Left ventricle myocardium inferior (tissue), 1 donor: ENCODE measurements at places on chromosomes 4 and X. TPM values are rescaled to one million over a fixed set of nuclear protein-coding genes. Genes with fewer than 3 reads are reported as not detected.

Gene ARX
- not detected for total RNA-seq

- DNase-seq, result no peak
These were observed 57.5 kb downstream of the FAM13A start for GRCh38 chr4:88999392-88999930.

GRCh38 chr4:20341134-20341738 is 89.5 kb downstream of the SLIT2 start:
- no peak for DNase-seq

GRCh38 chr4:38782452-38783108 is at the start of gene TLR10:
TSS of gene TLR10 (minus strand) at chr4:38782990. CDS start at chr4:38775590, 7,400 bp downstream.
- DNase-seq, result no peak

DNA sequence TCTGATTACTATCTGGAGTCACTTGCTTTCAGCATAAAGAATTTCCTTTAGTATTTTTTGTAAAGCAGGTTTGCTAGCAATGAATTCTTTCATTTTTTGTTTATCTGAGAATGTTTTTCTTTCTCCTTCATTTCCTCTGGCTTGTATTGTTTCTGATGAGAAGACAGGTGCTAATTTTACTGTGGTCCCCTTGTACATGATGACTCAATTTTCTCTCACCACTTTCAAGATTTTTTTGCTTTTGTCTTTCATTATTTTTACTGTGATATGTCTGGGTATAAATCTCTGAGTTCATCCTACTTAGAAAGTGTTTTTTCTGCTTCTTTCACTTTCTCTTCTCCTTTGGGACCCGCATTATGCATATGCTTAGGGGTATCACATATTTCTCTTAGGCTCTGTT is 62.6 kb downstream of the PKD2 start:
- DNase-seq, result no peak

- DNase-seq, result no peak
These were observed 42.7 kb downstream of the CNOT6L start for GRCh38 chr4:77776182-77777134.

DNA sequence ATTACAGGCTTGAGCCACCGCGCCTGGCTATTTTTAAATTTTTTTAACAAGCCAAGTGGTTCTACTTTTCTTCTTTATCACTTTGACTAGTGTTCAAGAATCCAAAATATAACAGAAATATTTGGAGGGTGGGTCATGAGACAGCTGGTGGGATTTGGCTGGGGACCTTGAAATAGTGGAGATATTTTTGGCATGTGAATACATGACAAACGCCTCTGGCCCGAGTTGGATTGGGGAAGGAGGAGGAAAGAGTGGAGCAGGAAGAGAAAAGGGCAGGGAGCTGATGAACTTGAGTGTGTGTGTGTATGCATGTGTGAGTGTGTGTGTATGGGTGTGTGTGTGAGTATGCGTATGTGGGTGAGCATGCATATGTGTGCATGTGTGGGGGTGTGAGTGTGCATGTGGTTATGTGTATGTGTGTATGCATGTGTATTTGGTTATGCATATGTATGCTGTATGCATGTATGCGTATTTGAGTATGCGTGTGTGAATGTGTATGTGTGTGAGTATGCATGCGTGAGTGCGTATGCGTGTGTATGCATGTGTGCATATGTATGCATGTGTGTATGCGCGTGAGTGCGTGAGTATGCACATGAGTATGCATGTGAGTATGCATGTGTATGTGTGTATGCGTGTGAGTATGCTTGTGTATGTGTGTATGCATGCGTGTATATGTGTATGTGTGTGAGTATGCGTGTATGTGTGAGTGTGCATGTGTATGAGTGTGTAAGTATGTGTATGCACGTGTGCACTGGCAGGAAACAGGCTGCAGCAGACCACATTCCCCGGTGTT is 49.6 kb downstream of the JADE1 start:
- DNase-seq, result no peak

- no peak for DNase-seq
These were observed 87.8 kb downstream of the CLNK start for GRCh38 chr4:10596586-10597290.

Gene ANXA3
- 34.5 TPM for total RNA-seq

Gene LRIT3
- total RNA-seq, result not detected

Gene MAGEC1
- total RNA-seq, result not detected

Gene NWD2
- total RNA-seq, result not detected

DNA sequence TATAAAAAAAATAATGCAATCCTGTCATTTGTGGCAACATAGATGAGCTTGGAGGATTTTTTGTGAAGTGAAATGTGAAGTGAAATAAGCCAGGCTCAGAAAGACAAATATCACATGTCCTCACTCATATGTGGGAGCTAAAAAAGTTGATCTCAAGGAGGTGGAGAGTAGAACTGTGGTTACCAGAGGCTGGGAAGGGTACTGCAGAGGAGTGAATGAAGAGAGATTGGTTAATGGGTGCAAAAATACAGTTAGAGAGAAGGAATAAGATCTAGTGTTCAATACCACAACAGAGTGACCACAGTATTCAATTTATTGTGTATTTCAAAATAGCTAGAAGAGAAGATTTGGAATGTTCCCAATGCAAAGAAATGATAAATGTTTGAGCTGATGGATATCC is 13.4 kb upstream of the ZCCHC18 start:
- DNase-seq, result no peak

GRCh38 chr4:76963131-76963750 is 13.7 kb downstream of the SEPTIN11 start:
- DNase-seq, result no peak

DNA sequence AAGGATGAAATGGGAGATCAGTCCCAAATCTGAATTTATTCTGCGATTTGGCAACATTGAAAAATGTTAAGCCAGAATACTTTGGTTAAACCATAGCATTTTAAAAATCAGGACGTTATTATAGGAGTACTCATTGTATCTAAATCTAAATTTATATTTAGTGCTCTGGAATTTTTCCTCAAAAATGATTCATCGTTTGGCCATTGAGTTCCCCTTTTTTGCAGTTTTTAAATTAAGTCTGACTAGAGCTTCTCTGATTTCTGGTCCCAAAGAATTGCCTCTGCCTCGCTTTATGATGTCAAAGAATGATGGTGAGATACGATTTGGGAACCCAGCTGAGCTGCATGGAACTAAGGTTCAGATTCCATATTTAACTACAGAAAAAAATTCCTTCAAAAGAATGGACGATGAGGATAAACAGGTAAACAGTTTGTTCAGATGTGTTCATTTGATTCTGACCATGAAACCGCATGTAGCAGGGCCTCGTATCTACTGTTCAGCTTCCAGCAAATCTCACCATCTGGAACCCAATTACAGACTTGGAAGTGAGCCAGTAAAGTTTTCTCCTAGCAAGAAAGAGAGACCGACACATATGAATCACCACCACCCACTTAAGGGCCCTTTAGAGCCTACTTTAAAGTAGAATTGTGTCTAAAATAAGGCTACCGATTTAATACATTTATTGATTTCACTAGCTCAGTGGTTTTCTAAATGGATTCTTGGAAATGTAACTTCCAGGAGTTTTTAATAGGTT is 75.6 kb downstream of the REPS2 start:
- DNase-seq, result no peak

Gene CLDN34
- total RNA-seq, result not detected

DNA sequence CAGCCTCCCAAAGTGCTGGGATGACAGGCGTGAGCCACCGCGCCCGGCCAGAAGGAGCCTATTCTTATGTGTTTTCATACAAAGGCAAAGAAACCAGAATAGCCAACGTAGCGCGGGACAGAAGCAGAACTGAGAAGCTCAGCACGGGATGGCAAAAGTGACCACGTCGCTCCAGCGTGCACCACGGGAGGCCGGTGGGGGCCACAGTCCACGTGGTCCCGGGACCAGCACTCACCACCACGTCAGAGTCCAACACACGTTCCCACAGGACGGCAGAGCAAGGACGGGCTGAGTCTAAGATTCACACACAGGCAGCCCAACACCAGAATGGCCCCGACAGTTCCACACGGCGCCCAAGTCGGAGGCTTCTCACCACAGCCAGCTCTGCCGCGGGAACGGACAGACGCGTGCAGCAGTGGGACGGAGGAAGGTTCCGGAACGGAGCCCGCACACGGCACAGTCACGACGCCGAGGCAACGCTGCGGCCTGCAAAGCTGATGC is 18.8 kb upstream of the GTPBP6 start:
- peak; percentile 9 for DNase-seq

Gene BEND2
- total RNA-seq, result not detected

- no peak for DNase-seq
These were observed 2.0 kb downstream of the DAPP1 start for GRCh38 chr4:99818661-99819060.

DNA sequence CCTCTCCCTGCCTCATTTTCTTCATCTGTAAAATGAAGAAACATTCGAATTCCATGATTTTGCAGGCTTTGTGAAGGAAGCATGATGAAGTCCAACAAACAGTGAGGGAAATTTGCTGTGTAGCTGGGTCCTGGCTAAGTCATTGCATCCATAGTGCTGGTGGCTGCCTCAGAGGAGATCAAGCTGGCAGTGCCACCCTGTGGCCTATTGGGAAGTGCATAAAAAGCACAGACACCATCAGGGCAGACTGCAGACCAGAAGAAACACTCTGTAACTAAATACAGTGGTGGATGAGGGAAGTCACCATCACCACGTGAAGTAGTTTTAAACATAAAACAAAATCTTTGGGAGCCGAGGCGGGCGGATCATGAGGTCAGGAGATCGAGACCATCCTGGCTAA is 40.7 kb upstream of the DDX3X start:
- DNase-seq, result no peak
